ENCODE measurements at places on chromosomes 7 and 10.

DNA sequence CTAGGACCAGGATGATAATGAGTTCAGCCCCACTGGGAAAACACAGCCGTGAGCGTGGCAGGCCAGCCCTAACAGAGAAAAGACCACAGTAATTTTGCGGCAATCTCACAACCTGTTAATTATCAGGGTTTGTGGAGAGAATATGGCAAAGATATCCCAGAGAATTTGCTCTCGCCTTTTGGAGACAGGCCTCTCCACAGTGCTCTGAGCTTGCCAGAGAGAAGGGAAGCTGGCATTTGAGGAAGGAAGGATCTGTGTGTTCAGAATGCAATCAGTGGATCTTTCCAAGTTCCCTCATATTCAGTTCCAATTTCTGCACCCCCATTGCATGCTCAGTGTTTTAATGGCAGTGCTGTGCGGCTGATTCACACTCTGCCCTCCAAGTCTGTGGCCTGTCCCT is 60.2 kb downstream of the PLPP4 start:
- no peak for DNase-seq

GRCh38 chr10:58240531-58240930 is 27.2 kb downstream of the IPMK start:
- no peak for DNase-seq

DNA sequence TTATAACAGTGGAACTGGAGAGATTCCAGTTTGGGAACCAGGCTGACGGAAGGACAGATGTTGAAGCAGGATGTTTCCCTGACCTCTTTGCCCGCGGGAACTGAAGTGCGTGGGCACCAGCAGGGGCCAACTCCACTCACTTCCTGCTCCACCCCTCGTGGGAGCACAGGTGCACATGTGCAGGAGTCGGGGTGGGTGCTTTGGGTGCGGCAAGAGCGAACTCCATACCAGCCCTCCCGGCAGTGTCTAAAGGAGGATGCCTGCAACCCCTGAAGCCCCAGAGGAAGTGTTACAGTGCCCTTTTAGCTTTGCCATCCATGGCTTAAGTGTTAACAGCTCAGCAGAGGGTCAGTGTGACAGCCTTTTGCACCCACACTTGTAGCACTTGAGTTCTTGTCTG is 27.4 kb upstream of the UBE3C start:
- DNase-seq, result no peak

GRCh38 chr10:61091531-61091930 is 147.5 kb upstream of the RHOBTB1 start:
- no peak for DNase-seq

- no peak for DNase-seq
Observed at GRCh38 chr7:104859754-104860426, 154.1 kb upstream of the KMT2E start.

- DNase-seq, result no peak
Observed at GRCh38 chr10:31759124-31759798, 169.4 kb downstream of the ARHGAP12 start.

GRCh38 chr7:34747176-34747781 is 89.3 kb downstream of the NPSR1 start:
- DNase-seq, result no peak

DNA sequence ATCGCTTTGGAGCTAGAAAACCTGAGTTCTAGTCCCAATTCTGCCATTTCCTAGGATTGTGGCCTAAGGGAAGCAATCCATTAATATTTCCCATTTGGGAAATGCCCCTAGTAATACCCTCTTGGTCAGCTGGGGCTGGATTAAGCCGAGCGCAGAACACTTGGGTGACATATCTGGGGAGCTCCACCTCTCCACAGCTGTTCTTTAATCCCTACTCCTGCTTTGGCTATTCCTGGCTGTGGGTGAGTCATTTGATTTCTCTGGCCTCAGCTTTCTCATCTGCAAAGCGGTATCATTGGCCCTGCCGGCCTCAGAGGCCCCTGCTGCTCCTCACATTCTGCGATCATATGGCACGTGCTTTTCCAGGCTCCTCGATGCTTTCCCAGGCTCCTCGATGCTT is 108.3 kb downstream of the BUB3 start:
- DNase-seq, result no peak

DNA sequence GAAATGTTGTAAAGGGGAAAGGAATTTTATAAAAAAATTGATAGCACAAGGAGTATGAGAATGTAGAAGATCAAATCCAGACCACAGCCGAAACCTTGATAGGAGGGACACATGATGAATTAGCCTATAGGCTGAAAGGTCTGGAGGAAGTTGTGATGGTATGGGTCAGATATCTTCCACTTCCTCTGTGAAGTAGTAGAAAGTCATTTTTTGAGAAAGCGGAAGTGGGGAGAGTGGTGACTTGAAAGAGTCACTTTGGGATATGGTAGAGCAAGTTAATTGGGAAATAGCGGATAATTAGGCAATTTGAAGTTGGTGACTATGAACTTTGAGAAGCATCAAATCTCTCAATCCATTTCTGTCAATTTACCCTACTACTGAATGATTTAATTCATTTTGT is 99.4 kb downstream of the GRM8 start:
- DNase-seq, result no peak

DNA sequence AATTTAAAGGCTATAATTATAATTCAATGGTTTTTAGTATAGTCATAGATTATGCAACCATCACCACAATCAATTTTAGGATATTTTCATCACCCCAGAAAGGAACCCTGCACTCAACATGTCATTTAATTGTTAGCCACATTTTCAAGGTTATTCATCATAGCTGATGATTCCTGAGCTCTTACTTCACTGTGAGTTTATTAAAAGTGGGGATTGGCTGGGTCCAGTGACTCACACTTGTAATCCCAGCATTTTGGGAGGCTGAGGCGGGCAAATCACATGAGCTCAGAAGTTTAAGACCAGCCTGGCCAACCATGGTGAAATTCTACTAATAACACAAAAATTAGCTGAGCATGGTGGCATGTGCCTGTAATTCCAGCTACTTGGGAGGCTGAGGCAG is 787 bp downstream of the CCL26 start:
- DNase-seq, result peak; percentile 1

- DNase-seq, result no peak
Observed at GRCh38 chr10:91420868-91421267, 10.7 kb downstream of the HECTD2 start.

- DNase-seq, result peak; percentile 87
Observed at GRCh38 chr10:133161486-133162109, 1.6 kb downstream of the KNDC1 start.

- no peak for DNase-seq
Observed at GRCh38 chr10:1980459-1980858, 243.1 kb upstream of the ADARB2 start.

DNA sequence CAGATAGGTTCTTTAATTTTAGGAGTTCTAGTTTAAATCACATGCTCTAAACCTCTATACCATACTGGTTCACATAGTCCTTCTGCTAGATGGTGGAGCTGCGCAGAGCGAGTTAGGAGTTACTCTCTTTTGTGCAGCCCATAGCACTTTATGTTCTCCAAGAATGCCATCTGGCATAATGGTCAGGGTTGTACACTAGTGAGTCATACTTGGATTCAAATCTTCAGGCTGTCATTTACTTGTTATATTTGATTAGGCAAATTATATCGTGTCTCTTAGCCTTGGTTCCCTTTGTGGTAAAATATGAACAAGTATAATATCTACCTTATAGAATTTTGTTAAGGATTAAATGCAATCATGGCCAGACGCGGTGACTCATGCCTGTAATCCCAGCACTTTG is 1078.3 kb downstream of the NRG3 start:
- no peak for DNase-seq

DNA sequence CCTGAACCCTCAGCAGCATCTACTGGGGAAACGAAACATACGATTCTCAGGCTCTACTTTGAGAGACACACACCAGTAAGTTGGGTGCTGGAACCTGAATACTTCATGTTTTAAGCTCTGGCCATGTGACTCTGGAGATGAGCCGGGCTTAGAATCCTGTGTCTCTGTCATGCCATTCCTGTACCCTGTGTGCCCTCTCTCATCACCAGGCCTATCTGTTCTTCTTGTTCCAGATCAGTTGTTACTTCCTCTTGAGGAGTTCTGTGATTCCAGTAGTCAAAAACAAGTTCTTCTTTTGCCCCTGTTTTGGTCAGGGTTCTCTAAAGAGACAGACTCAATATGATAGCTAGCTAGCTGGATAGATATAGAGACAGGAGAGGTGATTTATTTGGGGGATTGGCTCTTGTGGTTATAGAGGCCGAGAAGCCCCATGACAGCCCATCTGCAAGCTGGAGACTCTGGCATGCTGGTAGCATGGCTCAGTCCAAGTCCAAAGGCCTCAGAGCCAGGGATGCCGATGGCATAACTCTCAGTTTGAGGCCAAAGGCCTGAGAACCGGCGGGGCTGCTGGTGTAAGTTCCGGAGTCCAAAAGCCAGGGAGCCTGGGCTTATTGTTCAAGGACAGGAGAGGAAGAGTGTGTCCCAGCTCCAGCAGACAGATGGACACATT is 54.3 kb downstream of the CHN2 start:
- no peak for DNase-seq

DNA sequence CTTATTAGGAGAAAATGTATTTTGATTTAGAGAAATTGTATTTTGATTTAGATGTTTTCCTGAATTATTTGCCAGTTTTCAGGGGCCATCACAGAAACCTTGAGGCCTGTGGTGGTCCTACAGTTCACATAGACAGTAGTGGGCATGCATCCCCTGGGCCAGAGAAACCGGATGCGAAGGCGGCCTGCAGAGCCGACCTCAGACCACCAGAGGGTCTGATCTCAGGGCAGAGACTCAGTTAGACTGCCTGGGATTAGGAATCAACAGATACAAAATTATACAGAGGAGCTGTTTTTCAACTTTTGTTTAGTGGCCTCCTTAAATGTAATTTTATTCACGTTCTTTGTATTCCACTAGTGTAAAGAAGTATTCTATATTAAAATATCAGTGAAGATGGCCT is 158.4 kb downstream of the PAXIP1 start:
- DNase-seq, result no peak

- DNase-seq, result no peak
Observed at GRCh38 chr10:125857185-125857760, 23.8 kb downstream of the DHX32 start.

DNA sequence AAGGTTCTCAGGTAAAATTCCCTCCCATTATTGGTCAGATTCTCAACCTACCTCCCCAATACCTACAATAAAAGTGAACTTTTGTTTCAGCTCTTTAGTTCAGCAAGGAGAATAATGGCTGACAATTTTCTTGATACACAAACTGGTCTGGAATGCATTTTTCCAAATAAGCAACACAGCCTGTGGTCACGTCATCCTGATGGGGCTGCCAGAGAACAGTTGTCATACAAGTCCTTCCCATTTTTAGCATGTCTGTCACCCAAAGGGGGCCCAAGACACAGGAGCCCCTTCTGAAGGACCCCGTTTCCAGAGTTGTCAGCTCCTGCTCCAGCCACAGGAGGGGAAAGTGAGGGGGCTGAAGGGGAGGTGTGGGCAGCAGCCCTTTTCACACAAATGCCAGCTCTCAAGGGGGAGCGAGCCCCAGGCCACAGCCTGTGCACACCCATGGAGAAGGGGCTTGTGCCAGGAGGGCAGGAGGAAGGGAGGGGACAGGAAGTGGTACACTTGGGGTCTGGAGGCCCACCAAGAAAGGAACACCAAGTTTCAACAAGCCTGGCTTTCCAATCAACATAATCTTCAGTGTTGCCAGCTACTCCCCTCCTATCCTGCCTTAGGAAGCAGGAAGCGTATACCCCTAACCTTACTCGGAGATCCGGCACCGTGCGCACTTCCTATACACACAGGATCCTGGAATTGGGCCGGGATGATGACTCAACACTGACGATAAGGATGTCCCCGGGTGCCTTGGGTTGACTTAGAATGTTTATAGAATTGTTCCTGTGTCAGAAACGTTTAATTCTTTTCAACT is 43.4 kb upstream of the PDLIM1 start:
- DNase-seq, result peak; percentile 16

- DNase-seq, result no peak
Observed at GRCh38 chr10:31426401-31426800, 107.4 kb downstream of the ZEB1 start.

DNA sequence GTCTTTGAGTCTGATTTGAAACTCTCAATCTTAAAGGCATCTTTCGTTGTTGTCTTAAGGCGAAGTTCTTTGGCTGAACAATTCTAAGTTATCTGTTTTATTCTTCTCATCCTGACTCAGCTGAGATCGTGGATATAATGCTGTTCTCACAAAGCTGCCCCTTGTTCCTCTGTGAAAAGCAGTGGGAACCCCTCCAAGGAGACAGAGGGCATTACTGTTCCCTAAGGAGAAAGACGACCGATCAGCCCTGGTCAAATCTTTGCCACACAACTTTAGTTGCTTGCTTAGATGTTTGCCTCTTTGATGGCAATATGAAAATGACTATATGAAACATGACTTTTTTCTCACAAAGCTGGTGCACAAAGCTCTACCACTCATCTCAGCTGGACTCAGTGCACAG is 1016.7 kb downstream of the REEP3 start:
- DNase-seq, result no peak

- DNase-seq, result no peak
Observed at GRCh38 chr10:113929522-113929921, 75.1 kb downstream of the NHLRC2 start.

- DNase-seq, result no peak
Observed at GRCh38 chr10:119274519-119275045, 67.2 kb downstream of the GRK5 start.

DNA sequence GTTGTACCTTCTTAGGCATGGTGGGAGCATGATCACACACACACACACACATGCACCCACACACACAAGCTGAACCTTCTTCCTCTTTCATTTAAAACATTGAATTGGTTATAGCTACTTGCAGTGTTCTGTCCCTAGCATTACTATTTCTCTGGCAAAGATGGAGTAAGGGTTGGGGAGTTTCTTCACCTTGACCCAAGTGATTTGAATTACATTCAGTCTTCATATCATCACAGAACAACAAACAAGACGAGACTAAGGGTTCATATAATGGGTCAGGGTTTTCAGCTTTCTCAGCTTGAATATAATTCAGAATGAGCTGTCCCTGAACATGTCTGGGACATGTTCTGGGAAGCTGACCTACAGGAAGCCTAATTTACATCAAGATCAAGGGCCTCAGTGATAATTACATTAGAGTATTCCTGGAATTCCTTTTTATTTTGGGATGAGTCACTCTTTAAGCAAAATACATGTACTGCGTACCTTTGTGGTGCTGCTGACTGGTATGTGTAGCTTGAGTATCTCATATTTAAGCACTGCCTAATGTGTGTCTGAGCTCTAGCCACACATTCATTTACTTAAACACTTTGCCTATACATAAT is 213.5 kb upstream of the TMEM229A start:
- no peak for DNase-seq

GRCh38 chr10:113058523-113059370 is 108.7 kb downstream of the TCF7L2 start:
- DNase-seq, result no peak

- DNase-seq, result peak; percentile 77
Observed at GRCh38 chr7:86708031-86708680, 64.4 kb downstream of the GRM3 start.

DNA sequence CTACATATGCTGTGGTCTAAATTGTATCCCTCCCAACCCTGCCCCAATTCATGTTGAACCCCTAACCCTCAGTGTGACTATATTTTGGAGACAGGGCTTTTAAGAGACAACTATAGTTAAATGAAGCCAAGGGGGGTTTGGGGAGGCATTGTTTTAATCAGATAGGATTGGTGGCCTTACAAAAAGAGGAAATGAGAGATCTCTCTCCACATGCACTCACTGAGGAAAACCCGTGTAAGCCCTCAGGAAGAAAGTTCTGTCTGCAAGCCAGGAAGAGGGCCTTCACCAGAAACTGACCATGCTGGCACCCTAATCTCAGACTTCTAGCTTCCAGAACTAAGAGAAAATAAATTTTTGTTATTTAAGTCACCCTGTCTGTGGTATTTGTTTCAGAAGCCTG is 276.7 kb downstream of the KIF20B start:
- no peak for DNase-seq

All from posterior cingulate gyrus (tissue), 11 donors.